ENCODE measurements at places on chromosomes 5 and 9.

- no peak for DNase-seq
Observed at GRCh38 chr5:92969781-92970237, 611.2 kb downstream of the NR2F1-AS1 start.

GRCh38 chr9:85466834-85467233, 274.9 kb downstream of the AGTPBP1 start:
- DNase-seq, result no peak

GRCh38 chr9:111301195-111301594, 28.8 kb downstream of the OR2K2 start:
- DNase-seq, result no peak

DNA sequence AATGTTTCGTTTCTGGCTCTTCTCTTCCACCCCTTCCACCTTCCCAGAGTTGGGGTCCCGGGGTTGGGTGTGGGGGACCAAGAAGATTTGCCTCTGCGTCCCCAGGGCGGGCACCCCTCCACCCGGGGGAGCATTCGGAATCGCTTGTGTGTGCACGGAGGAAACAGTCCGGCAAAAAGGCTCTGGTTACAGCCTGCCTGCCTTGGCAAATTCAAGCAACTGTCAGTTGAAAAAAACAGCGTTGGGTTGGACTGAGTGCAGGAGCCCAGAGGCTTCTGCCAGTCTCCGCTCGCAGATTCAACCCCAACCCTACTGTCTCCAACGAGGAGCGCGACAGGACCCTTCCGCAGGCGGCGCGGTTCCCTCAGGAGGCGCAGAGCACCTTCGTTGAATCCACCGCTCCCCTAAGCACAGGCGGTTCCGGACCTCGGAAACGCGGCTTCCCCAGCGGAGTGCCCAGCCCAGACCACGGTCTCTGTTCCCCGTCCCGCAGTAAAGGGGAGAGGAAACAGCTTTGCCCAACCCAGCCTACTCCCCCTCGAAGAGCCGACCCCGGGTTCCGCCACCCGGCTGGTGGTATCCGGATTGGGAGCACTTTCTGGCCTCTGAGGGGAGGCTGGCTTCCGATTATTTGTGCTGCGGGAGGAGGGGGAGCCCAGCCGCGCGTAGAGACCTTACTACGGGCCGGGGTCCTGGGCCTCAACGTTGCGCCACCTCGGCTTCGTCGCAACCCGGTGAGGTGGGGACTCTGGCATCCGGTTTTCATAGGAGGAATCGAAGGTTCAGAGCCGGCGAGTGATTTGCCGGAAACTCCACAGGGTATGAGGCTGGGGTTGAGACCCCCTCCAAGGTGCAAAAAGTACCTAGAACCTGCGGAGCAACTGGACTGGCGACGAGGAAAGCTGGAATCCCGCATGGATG, 9.6 kb downstream of the LHX6 start:
- no peak for DNase-seq

- no peak for DNase-seq
Observed at GRCh38 chr5:169336242-169336641, 35.3 kb upstream of the SLIT3 start.
